AG04449 (cell line): ENCODE measurements at places on chromosomes 13 and 19.

GRCh38 chr13:28531077-28531844 is 36.3 kb upstream of the FLT1 start:
- DNase-seq, result no peak

GRCh38 chr13:38785042-38785441 is 98.2 kb downstream of the FREM2 start:
- no peak for DNase-seq

DNA sequence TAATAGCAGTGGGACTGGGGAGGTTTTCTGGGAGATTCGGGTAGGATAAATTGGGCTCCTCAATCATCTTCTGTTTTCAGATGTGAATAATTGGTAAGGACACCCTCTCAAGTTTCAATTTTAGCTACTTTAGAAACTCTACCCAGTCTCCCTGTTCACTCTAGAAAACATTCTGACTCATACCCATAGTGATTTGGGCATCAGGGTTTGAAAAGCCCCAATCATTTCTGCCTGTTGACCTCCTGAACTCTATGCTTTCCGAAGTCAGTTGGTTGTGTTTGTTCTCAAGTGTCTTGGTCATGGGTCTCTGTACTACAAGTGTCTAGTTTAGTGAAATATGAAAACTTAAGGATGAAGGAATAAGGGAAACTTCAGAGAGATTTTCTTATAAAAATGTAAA is 911.3 kb upstream of the GPC6 start:
- DNase-seq, result no peak

DNA sequence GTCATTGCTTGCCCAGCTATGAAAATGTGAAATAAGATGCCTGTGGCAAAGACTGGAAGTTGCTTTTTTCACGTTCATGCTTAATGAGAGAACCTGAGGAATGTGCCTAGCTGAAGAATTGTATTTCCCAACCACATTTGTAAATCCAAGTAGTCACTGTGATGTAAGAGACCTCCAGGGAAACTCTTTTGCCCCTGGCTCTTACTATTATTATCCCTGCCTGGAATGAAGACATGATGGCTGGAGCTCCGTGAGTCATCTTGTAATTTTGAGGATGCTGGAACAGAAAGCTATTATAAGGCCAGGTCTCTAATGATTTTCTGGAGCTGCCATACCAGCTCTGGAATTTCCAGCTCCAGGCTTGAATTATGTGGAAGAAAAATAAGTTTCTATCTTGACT is 894.3 kb downstream of the DIAPH3 start:
- peak; percentile 82 for DNase-seq

GRCh38 chr13:90258129-90258528 is 1089.4 kb upstream of the MIR17HG start:
- DNase-seq, result no peak

- DNase-seq, result no peak
Measured at GRCh38 chr13:97549201-97549600, 115.2 kb downstream of the RAP2A start.

GRCh38 chr13:113854238-113855011 is 9.5 kb downstream of the GAS6 start:
- no peak for DNase-seq

DNA sequence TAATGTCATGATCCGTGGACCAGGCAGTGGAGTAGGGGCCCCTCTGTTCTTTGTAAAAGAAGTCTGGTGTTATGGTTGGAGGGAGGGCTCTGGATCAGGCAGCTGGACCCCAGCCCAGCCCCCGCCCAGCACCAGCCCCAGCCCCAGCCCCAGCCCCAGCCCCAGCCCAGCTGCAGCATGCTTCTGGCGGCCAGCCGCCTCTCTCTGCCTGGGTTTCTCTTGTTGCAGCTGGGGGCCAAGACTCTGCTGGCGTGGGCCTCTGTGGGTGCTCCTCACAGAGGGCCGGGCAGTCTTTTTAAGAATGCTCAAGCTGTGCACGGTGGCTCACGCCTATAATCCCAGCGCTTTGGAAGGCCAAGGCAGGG is 17.9 kb downstream of the DOT1L start:
- no peak for DNase-seq

DNA sequence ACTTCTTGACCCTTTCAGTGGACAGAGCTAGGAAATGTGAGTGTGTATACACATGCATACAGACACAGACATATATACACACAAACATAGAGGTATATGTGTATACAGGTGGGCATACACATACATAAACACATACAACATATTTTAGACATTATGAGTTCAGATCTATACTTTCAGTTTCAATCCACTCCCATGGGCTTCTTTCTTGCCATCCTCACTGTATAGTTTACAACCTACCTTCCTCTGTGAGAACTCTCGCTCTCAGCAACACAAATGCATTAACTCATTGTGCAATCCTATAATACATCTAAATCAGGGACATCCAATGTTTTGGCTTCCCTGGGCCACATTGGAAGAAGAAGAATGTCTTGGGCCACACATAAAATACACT is 21.2 kb upstream of the SCEL start:
- DNase-seq, result no peak

DNA sequence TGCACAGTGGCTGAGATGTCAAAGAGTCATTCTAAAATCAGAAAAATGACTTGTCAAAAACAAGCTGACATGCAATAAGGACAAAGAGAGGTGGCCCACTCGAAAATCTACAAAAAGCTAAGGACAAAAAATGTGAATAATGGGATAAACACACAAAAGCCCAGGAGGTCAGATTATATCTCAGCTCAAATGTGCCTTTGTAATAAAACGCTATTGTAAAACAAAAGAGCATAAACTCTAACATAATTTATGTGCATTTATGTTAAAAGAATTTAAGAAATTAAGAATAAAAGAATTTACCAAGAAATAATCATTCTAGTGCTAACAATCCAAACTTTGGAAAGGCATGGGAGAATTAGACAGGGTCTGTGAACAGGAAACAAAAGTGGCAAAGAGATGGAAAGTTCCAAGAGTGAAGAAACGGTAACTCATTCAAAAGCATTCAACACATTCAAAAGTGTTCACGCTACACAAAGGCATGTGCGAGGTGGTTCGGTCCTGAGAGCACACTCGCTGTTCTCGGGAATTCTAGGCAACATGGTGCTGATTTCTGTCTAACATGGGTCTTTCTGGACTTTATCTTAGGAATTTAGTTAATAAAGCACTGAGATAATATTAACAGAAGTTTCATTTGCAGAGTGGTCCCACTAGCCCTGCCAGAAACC is 197.7 kb downstream of the KATNAL1 start:
- no peak for DNase-seq
